ENCODE measurements at places on chromosomes 7 and 10.

GRCh38 chr7:66013938-66014337, 31.9 kb upstream of the GUSB start:
- DNase-seq, result no peak

DNA sequence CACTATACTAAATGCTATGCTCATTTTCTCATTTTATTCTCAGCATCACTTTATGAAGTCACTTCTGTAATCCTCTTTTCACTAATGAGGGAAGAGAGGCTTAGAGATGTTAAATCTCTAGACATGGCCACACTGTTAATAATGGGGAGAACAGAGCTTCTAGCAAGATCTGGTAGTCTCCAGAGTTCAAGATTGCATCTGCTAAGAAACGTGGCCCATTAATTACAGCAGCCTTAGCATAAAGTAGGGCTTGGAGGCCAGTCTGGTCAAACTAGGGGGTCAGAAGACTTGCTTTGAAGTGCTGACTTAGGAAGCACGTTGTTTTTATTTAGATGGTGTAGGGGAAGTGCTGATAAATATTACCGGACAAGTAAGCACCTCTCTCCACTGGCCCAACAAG, 29.3 kb downstream of the ARL4A start:
- DNase-seq, result no peak

GRCh38 chr7:140726281-140726680, 29.8 kb downstream of the NDUFB2 start:
- DNase-seq, result no peak

DNA sequence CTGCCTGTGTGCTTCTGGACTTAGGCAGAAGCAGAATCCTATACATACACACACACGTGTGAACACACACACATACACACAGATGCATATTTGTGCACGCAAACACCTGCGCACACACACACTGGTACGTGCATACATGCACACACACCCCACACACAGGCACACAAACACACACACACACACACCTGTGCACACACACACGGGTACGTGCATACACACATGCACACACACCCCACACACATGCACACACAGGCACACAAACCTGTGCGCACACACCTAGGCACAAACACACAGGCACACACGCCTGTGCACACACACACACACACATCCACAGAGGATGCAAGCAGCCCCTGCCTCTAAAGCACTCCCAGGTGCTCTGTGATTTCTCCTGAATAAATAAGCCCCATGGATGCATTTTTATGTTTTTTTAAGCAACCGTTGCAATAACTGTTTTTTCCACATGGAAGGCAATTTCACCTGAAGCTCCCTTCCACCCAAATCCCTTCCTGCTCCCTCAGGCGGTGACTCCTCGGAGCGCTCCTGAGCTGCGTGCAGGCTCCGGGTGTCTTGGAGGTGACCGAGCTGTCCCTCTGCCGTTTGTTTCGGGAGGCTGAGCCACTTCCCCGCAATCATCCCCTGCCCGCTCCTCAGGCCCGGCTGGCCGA, 41.5 kb upstream of the PDGFA start:
- DNase-seq, result no peak

DNA sequence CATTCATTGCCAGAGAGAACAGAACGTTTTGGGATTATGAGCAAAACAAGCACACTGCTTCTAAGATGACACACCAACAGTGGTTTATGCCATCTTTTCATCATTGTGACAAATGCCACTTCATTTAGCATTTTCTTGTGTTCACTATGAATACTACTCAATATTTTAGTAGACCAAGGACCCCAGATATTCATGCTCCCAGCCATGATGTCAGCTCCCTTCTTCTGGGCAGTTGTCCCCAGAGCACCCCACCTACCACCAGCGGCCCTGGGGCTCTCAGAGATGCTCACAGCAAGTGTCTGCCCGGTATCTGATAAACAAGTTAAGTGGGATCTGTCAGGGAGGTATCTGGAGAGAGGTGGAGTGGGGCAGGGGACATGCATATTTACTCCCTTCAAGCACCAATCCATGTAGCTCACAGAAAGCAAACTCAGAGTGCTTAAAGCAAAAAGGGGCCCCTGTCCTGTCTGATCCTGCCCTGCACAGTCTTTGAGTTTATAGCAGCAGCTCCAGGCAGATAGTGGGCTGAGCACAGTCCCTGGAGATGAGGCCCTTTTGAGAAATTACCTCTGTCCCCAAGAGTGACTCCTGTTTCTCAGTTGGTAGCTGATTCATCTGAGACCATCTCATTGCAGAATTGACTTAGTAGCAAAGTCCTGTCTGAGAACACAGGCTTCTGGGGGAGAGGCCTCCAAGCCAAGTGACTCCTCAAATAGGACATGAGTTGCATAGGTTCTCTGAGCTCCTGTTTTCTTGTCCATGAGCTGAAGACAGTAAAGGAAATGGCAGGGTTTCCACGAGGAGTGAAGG, 281.8 kb upstream of the KLF6 start:
- DNase-seq, result no peak

- DNase-seq, result no peak
Measured at GRCh38 chr7:108492742-108493141, 33.2 kb downstream of the PNPLA8 start.

- no peak for DNase-seq
Measured at GRCh38 chr10:97123765-97124164, 62.0 kb downstream of the SLIT1 start.

GRCh38 chr7:74395745-74396311, 57.9 kb upstream of the GTF2IRD1 start:
- no peak for DNase-seq

DNA sequence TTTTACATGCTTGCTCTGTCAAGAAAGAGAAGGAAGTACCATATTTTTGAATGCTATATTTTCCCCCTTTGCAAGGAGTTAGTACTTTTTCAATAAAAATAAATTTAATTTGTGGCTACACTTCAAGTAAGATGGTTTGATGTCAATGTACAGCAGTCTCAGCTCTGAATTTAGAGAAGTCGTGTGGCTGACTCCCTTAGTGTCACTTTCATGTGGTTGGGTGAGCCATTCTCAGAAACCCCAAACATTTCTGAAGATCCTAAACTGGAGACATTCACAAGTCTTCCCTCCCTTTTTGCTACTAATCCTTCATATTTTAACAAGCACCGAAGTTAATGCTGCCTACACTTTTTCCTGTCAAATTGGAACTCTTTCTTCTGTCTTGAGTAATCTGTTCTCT, 244.4 kb downstream of the DYNC1I1 start:
- DNase-seq, result no peak

GRCh38 chr10:91564508-91564907, 68.4 kb downstream of the PPP1R3C start:
- no peak for DNase-seq

- no peak for DNase-seq
Measured at GRCh38 chr10:32314588-32314987, 32.4 kb downstream of the EPC1 start.

- DNase-seq, result no peak
Measured at GRCh38 chr10:69567920-69568319, 5.3 kb downstream of the NEUROG3 start.

All from activated CD4-positive, CD25-positive, alpha-beta regulatory T cell (primary cell).